ENCODE measurements at places on chromosomes 2 and 18.
A peak's percentile ranks its signal among the peaks of the same experiment; 100 is the strongest.

DNA sequence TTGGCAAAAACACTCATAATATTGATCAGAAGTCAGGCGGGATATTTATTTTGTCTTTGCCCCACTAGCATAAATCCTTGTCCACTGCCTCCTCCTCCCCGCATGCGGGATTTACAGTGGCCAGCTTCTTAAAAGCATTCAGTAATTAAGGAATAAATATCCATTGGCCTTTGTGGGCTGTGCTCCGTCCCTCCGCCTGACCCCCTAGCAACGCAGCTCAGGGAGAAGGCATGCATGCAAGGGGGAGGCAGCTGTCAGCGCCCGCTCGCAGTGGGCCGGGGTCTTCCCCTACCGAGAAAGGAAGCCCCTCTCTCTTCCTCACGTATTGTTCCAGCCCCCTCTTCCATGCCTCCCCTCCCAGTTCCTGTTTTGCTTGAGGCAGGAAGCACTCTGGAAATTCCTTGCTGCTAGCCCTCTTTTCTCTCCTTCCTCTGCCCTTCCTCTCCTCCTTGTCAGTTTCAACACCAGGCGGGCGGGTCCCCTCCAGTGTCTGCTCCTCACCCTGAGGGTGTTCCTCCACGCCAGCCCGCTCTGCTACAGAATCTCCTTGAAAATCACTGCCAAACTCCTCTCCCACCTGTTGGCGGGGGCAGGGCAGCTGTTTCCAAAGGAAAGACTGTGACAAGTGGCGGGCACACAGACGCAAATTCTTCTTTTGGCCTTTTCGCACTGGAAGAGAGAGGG is 60.1 kb downstream of the GBX2 start:
- peak; percentile 31 for DNase-seq

DNA sequence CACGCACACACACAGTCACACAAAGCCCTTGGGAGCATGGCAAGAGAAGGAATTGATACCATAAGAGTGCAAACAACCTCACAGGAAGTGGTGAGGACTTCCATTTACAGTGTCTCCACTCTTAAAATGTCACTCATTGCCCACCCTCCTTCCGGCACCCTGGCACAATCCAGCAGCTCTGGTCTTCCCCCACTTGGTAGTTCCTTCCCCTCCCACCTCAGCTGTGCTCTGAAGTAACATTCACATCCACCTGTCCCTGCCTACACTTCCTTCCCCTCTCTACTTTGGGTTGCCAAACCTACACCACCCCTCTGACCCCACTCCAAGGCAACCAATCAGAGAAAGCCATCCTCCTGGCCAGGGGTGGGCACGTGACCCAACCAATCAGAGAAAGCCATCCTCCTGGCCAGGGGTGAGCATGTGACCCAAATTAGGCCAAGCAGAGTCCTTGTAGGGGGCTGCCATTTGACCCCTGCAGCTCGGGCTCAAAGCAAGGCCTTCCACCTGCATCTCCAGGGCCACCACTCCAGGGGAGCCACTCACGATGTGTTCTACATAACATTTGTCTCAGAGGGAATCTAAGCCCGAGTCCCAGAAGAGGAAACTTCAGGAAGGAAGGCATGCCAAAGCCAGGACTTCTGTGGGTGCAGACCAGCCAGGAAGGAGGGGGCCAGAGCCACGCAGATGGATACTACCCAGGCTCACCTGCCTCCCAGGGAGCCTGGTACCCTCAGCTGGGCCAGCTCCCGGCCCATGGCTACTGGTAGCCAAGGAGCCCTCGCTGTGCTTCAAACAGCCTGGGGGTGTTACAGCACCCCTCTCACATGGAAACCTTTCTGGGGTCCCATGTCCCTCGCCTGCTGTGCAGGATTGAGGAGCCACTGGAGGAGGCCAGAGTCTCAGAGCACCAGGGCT is 21.2 kb downstream of the CYP26B1 start:
- no peak for DNase-seq

DNA sequence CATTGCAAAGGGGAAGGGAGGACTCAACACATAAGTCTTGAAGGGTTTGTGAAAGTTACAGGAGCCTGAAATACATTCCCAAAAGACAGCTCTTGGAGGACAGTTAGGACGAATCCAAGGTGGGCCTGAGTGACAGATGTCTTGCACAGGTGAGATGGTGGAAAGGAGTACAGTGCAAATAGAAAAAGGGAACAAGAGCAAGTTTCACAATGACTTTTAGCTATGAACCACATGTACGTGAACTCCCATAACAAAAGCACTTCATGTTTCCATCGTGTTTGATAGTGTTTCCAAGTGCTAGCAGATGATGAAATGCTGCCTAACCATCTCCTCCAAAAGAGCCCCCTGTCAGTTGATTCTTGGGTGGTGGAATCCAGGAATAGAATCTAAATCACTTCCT is 1.8 kb downstream of the IL18RAP start:
- DNase-seq, result no peak

GRCh38 chr2:81195017-81195773 is 890.6 kb upstream of the LRRTM1 start:
- no peak for DNase-seq

DNA sequence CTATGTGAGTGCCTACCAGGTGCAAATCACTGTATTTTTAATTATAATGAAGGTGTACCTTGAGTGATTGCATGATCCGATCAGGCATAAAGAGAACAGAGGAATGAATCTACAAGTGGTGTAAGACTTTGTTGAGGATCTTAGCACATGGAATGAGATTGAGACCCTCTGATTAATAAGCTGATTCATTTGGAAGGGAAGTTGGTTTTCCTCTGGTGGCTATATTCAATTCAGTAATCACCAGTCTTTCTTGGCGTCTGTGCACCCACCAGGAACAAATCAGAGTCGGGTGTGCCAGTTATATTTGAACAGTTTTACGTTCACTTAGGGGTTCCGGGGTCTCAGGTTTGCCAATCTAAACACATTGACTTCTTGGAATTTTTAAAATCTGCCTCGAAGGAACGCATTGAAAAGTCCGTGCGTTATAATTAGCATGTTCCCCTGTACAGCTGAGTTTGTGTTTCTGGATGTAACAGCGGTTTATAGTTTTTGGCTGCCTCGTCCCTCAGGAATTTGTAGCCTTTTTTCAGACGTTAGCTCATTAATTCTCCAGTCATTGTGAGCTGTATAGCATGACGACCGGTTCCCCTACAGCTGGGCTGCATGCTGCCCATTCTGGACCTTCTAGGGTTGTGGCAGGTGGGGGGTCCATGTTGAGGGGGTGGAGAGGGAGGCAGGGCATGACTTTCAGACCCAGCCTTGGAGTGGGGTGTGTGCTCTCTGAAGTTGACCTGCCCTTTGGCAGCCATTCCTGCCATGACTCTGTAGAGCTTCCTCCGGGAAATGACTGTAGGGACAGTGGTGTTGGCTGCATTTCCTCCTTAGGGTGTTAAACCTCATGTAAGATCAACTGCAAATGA is 20.3 kb downstream of the MYO1B start:
- no peak for DNase-seq

DNA sequence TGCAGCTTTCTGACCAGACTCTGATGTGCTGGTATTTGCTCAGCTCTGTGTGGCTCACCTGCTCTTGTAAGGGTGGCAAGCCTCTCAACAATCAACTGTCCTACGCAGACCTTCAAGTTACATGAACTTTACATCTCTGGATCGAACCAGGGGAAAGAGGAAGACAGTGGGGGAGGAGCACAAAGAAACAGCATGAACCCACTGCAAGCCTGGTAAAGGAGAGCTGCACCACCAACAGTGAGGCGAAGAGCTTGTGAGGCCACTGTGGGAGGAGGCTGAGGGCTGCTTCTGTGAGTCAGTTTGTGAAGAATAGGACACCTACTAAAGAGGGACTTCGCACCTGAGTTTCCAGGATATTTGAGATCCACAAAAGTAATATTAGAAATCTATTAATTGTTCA is 18.8 kb upstream of the FAM110C start:
- DNase-seq, result no peak

DNA sequence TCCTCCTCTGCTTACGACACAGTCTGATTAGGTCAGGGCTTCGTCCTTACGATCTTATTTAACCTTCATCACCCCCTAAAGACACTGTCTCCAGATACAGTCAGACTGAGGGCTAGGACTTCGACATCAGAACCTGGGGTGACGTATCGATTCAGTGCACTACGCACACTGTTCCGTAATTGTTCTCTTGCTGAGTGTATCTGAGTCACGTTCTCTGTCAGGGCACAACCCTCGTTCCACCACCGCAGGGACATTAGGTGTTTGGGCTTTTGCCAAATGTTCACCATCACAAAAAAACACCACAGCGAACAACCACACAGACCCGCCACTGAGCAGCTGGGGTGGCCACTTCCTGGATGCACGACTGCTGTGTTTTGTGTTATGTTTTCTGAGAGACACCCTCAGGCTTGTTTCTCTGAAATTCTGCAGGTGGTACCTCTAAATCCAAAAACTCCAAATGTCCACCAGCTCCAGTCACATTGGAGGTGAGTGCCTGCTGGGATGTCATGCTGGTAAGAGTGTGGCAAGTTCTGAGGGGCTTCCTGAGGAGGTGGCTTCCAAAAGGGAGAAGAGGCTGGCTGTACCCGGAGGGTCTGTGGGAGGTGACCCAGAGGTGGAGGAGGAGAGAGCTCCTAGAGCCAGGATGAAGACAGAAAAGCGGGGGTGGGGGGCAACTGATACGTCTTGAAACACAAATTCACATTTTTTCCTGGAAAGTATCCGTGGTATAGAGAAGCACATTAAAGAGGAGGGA is 66.6 kb downstream of the ADNP2 start:
- no peak for DNase-seq

- no peak for DNase-seq
Observed at GRCh38 chr2:180722551-180723239, 257.7 kb upstream of the UBE2E3 start.

- no peak for DNase-seq
Observed at GRCh38 chr18:79413025-79413424, 17.3 kb downstream of the NFATC1 start.

GRCh38 chr2:38665854-38666555 is at the start of gene GALM:
GALM (plus strand) TSS chr2:38666114; CDS start chr2:38666162, 48 bp downstream.
- DNase-seq, result peak; percentile 50

- DNase-seq, result no peak
Observed at GRCh38 chr2:227503433-227504406, 31.8 kb downstream of the AGFG1 start.

GRCh38 chr2:236702657-236703372 is 133.2 kb downstream of the ACKR3 start:
- no peak for DNase-seq

GRCh38 chr2:237043866-237044265 is 41.8 kb upstream of the COPS8 start:
- no peak for DNase-seq

DNA sequence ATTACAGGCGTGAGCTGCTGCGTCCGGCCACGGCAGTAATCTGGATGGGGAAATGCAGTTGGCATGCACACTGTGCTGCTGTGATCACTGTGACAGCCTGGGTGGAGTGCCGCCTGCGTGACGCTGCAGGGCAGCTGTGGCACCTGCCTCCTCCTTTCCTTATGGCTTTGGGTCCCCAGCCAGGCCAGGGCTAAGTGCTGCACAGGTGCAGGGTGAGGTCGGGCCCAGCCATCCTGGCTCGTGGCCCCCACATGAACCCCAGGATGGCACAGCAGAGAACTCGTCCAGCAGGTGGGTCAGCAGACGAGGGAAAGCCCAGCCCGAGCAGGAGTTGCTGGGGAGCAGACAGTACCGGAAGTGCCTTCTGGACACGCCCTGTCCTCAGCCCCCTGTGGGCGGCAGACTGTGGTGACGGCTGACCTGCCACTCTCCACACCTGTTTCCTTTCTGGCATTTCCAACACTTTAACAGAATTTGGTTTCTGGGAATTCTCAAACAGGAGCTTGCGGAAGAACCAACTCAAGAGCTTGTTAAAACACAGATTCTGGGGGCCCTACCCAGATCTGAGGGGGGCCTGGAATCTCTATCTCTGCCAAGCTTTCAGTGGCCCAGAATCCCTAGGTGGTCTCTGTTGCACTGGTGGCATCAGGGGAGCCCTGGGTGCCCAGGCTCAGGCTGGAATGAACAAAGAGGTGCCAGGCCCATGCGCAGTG is 16.9 kb downstream of the HS1BP3 start:
- DNase-seq, result no peak

- no peak for DNase-seq
Observed at GRCh38 chr18:8946066-8946838, 156.2 kb upstream of the NDUFV2 start.

DNA sequence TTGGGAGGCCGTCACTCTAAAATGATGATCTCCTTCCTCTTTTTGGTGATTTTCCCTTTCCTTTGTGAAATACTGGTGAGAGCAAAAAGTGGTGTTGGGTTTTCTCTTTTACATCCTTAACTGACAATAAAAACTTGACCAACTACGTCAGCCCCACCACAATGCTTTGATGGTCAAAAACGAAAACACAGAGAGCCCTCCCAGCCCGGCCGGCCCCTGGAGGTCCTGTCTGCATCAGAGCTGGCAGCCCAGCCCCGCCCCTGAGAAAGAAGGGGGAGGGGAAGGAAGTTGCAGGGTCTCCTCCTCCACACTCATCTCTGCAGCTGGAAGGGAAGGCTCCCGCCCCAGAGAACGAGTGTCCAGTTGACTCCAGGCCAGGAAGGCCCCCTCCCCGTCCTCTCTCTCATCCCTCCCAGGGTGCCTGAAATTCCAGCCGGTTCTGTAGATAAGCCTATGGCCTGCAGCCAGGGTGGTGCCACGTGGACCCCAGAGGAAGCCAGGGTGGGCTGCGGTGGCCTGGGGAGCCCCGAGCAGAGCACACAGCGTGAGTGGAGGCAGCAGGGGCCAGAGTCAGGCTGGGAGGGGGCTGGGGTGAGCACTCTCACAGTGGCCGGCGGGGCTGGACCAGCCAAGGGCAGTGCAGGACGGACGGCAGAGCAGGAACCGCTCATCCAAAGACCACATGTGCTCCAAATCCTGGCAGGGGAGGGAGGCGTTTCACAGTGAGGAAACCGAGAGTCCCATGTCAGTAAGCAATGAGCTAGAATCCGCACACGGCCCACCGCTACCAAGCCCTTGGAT is 19.8 kb downstream of the BIN1 start:
- peak; percentile 66 for DNase-seq

DNA sequence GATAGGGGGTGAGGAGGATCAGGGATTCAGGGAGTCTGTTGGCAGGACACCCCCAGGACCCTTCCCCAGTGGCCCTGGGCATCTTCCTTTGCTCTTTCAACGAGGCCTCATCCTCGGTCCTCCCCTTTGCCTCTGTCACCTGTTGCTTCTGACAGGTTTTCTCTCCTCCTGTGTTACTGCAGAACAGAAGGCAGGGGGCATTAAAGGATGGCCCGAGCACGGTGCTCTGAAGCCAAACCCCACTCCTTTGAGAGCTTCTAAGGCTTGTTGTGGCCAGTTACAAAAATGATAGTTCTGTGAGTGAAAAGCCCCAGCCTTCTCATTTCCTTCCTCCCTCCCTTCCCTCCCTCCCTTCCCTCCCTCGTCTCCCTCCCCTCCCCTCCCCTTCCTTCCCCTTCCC is 82.5 kb downstream of the THNSL2 start:
- DNase-seq, result no peak

- DNase-seq, result no peak
Observed at GRCh38 chr2:133315280-133315679, 253.0 kb downstream of the NCKAP5 start.

DNA sequence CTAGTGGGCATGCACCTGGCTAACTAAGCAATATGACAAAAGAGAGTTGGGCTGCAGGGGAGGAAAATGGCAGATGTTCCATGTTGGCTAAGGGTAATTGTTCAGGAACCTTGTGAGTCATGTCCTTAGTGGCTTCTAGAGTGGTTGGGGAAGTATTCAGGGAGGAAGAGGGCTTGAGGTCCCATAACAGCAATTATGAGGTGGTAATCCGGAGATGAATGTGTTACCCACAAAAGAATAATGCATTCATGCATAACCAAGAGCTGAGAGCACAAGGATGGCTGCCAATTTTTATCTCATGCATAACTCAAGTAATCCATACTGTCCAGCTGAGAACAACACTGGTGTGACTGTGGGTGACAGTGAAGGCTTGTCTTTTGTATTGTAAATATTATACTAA is 42.9 kb downstream of the TMEFF2 start:
- no peak for DNase-seq

GRCh38 chr2:176589287-176589686 is 320.0 kb downstream of the MTX2 start:
- DNase-seq, result no peak

All from head of caudate nucleus (tissue), 42 donors.